AG10803 (cell line): ENCODE measurements at places on chromosomes 1 and 21.

- DNase-seq: peak; percentile 85
These were observed 83.1 kb upstream of the HAO2 start for GRCh38 chr1:119285482-119285881.

- no peak for DNase-seq
These were observed 627.4 kb upstream of the NR5A2 start for GRCh38 chr1:199399996-199400724.

GRCh38 chr21:28608646-28609045 lies 384.0 kb downstream of the LTN1 start:
- no peak for DNase-seq

- DNase-seq: peak; percentile 48
These were observed 253.3 kb downstream of the PLPP3 start for GRCh38 chr1:56326056-56326455.

- DNase-seq: no peak
These were observed 25.3 kb upstream of the TTF2 start for GRCh38 chr1:117034791-117035290.

DNA sequence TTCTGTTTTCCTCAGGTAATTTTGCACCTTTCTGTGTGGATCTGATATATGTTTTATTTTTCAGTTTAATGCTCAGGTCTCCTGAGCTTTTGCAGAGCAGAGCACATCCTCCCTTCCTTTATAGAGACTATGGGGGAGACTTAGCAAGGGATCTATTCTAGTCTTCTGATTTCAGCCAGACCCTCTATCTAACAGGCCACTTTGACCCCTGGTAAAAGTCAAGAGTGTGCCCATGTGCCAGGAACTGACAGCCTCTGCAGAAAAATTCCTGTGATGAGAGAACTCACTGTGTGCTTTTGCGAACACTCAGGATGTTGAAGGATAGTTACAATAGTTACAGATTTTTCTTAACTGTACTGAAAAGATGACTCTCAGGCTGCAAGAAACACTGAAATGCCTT lies 123.3 kb downstream of the NOS1AP start:
- DNase-seq: no peak

DNA sequence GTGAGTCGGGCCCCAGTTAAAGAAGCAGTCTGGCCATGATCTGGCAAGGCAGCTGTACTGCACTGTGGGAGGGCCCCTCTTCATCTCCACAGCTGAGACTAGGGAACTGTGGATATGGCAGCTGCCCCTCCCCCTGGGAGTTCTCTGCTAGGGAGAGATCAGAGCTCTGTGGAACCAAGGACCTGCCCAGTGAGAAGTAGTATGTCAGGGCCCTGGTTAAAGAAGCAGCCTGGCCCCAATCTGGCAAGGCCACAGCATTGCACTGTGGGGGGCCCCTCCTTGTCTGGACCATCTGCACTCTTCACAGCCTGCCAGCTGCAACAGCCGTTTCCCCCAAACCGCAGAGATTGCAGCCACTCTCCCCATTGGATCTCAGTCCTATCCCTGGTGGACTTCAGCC lies 208.5 kb downstream of the DNAH14 start:
- DNase-seq: no peak

DNA sequence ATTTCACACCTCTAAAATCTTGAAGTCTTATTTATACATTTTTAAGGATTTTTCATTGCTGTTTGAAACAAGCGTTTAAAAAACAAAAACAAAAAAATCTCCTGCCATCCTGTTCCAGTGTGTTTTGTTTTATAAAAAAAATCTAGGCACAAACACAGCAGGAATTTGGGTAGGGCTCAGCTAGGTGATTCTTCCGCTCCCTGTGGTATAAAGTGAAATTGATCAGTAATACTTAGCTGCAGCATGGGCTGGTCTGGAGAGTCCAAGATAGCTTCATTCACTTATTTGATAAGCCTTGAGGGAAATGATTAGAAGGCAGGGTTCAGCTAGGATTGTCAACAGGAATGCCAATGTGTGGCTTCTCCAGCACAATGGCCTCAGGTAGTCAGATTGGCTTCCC lies 25.7 kb downstream of the ATF3 start:
- DNase-seq: no peak

GRCh38 chr1:45493116-45493697 lies 2.2 kb upstream of the TESK2 start:
- DNase-seq: peak; percentile 52

DNA sequence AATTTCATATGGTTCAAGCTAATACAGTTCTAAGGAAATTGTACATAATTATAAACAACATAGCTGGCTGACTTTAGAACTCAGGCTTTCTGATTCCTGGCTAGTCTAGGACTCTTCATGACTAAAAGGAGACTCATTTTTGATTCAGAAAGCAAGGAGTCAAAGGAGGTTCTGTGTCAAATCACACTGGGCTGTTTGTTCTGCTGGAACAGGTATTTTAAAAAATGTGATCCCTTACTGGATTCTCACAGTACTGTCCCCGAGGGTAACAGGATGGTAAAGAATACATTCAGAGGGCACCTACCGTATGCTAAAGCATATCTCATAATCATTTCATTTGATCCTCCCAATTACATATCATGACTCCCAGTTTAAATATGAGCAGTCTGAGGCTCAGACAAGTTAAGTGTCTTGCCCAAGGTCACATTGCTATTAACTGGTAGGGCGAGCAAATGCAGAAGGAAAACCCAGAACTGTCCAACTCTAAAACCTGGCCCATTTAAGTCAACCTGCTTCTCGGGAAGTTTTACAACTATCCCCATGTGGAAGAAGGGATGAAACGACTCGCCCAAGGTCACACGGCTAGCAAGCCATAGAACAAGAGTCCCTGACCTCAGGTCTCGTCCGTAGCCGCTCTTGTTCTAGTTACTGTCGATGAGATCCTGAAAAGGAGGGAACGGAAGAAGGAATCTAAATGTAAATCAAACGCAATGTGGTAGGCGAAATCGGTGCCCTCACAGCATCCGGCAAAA lies 675 bp downstream of the MYSM1 start:
- DNase-seq: peak; percentile 18

GRCh38 chr1:208559597-208560329 lies 315.6 kb upstream of the PLXNA2 start:
- no peak for DNase-seq

GRCh38 chr1:62926681-62927252 lies 142.8 kb downstream of the ATG4C start:
- DNase-seq: no peak

DNA sequence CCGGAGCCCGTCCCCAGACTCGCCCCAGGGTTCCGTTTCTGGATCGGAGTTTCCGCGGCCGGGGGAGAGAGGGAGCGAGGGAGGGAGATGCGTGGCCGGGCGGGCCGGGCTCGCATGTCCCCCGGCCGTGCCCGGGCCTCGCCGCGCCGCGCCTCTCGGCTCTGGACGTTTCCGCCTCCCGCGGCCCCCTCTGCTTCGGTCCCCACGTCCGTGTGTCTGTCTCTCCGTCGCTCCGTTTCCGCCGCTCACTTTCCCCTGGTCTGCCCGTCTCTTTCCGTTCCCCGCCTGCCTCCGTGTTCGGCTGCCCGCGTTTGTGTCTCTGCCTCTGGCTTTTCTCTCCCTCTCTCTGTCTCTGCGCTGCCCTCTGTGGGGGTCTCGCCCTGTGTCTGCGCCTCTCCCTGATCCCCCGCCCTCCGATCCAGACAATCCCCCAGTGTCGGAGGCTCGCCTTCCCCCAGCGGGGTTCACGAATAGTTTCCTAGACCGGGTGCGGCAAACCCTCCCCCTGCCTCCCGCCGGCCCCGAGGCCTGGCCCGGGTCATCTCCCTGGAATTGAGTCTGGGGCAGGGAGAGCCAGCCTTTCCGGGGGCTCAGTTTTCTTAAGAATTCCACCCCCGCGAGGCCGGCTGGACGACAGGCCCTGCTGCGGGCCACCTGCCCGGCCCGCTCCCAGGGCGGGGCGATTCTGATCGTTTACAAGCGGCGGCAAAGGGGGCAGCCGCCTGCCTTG lies 735 bp downstream of the NBL1 start:
- no peak for DNase-seq

DNA sequence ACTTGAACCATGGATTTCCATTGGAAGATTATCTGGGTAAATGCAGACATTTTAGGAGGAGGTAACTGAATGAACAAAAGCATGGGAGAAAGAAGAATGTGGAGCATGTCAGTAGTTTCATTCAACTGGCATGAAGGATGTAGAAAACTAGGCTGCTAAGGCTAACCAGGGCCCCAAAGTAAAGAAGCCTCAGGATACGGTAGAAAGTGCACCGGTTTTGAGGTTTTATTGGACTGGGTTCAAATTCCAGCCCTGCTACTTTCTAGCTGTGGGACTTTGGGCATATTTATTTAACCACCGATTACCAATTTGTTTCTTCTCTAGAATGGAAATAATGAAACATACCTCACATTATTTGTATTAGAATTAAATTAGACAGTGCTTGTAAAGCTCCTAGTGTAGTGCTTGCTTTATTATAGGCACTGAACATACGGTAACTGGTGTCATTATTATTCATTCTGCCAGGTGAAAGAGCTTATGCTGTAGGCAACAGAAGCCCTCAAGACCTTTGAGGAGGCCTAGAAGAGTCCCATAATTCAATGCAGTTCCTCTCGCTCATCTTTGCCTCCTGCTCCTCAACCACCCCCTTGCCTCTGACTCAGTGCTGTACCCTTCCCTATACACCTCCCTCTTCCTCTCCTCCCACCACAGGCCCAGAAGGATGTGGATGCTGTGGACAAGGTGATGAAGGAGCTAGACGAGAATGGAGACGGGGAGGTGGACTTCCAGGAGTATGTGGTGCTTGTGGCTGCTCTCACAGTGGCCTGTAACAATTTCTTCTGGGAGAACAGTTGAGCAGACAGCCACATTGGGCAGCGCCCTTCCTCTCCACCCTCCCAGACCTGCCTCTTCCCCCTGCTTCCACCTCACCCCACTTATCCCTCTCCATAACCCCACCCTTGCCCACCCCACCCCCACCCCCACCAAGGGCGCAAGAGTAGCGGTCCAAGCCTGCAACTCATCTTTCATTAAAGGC lies 2.5 kb upstream of the CHTOP start:
- no peak for DNase-seq

- DNase-seq: peak; percentile 68
These were observed 31.3 kb downstream of the SMAP2 start for GRCh38 chr1:40404670-40405462.

DNA sequence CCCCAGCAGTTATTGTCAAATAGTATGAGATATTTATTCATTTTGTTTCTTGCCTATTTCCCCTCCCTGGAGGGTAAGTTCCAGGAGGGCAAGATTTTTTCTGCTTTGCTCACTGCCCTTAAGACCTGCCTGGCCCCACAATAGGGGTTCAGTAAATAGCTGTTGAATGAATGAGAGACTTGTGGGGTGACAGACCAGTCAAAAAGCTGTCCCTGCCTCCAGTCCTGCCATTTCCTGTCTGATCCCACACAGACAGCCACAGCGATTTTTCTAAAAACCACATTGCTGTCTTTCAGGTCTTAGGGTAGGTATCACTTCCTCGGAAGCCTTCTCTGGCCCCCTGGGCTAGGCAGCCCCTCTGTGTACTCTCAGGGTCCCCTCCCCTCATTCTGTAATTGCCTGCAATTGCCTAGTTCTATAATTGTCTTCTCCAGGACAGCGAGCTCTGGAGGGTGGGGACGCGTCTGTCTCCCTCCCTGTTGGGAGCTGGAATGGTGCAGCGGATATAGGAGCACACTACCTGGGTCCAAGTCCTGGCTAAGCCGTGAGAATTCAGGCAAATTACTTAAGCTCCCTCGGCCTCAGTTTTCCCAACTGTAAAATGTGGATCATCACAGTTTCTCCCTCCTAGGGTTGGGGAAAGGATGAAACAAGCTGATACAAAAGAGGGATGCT lies 1.8 kb upstream of the EXTL1 start:
- DNase-seq: peak; percentile 76

- no peak for DNase-seq
These were observed 24.9 kb downstream of the PCAT6 start for GRCh38 chr1:202835548-202836072.

DNA sequence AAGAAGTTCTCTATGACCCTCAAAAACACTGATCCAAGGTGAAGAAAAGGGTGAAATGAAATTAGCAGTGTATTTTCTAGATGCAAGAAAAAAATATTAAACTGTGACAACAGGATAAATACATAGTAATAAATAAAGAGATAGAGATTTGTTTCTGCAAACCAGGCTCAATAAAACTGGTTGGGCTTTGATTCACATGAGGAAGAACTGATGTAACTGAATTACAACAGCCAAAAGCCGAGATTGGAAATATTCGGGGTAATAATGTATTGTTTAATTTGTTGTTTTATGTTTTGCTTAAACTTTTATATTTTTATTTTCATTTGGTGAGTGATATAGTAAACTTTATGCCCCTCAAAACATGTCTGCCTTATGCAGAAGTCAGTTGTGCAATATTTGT lies 285.0 kb downstream of the BRINP3 start:
- DNase-seq: no peak

DNA sequence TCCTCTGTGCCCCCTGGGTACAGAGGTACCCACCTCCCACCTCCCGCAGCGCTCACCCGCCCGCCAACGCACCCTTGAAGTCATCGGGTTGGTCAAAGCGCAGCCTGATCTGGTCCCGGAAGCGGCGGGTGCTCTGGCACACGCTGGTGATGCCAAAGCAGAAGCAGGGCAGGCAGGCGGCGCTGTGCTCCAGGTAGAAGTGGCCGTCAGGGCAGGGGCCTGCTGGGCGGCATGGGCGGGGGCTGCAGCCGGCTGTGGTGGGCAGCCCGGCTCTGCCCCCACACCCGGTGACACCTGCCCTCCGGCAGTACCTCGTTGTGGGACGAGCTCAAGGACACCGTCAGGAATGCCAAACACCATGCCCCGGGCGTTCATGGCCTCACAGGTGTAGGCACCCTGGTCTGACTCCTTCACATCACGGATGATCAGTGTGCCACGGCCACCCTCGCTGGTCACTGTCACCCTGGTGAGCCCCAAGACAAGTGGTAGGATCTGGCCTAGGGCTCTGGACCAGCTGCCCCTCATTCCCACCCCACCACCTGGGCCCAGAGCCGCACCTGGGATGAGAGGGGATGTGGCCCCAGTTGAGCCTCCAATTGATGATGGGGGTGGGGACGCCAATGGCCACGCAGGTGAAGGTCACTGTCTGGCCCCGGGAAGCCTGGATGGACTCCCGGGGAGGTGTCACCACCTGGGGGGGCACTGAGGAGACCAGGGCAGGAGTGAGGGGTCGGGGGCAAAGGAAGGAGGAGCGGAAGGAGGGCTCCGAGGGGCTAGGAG lies 52.5 kb downstream of the HSPG2 start:
- no peak for DNase-seq

- DNase-seq: no peak
These were observed 86.5 kb upstream of the WARS2 start for GRCh38 chr1:119226913-119227312.

- no peak for DNase-seq
These were observed 11.7 kb downstream of the SELL start for GRCh38 chr1:169699707-169700106.

DNA sequence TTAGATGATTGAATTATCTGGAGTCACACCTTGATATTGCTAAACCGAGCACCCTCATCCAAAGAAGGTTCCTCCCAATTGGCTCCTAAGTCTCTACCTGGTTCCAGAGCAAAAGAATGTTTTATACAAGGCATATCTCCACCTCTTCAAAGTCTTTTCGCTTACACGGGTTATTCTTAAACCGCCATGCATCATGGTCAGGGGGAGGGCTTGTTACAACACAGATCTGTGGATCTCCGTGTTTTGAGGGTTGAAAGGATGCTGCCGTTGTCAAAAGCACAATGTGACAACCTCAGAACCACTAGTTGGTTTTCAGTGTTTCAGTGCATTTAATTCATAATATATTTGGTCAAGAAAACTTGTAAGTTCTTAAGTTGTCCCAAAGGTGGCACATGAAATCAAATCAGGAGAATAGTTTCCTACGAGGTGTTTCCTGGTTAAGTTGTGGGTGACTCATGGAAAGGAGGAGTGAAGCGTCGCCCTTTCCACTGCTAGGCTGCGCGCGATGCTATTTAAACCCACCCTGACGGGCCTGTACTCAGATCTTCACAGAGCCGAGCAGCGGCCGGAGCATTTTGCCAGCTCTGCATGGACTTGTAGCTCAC lies 1531.6 kb upstream of the TPTE start:
- DNase-seq: no peak
